ENCODE measurements at places on chromosomes 3 and 15.
A peak's percentile ranks its signal among the peaks of the same experiment; 100 is the strongest.

DNA sequence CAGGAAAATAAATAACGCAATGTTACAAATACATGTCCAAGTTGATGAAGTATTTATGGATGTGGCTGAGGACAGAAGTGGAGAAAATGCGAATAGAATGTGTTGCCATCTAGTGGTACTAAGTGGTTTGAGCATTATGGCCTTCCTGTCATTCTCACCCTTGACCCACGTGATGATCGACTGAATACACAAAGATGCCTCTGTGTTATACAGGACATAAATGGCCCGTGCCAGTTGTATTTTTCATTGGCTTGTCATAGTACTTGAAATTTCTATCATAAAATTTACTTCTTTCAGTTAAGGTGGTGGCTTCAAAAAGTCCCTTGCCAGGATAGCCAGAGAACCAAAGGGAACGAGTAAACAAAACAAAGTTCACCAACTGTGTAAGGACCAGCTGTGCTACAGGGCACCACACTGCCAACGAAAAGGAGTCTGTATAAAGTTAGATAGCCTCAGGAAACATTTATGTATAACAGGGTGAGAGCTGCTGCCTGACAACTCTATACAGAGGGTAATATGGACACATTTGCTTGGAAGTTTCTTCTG is 103.7 kb downstream of the MYH15 start:
- peak; percentile 44 for DNase-seq

DNA sequence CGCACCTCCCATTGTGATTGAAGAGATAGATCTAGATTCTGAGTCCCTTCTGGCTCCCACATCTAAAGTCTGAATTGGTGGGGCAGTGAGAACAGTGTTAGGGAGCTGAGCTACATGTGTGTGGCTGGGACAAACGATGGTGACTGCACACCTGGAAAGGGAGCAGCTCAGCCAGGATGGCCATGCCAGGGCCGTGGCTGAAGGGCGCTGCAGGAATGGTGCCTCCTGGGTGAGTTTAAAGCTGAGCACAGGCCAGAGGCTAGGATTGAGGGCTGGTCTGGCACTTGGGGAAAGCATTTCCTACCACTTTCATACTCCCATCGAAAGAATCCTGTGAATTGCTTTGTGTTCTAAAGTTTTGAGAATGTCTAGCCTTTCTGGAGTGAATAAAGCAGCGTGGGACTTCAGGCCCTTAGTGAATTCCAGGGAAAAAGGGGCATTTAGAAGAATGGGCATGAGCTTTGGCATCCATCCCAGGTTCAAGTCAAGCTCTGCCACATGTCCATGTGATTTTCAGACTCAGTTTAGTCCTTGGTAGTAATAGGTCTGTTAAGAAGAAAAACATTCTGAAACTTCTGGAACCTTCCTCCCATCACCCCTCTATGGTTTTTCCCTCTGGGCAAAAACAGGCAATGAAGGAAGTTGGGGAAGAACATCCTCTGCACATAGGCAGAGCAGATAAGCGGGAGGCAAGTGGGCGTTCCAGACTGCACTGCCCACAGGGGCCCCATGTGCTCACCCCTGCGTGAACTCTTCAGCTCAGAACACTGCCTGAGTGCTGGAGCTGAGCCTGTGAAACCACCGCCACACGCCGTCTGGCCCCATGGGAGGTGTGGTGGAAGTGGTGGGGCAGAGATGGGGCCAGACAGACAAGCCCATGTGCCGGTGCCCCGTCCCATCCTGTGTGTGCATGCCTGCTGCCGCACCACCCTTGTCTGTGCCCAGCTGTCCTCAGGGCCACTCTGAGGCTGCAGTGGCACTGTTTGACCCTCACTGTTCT is 12.9 kb upstream of the CPNE9 start:
- no peak for DNase-seq

- no peak for DNase-seq
These were observed 11.6 kb downstream of the ADAMTS17 start for GRCh38 chr15:100330221-100330620.

- no peak for DNase-seq
These were observed 189.2 kb upstream of the LINGO1 start for GRCh38 chr15:77821959-77822256.
